ENCODE measurements at places on chromosomes 1 and 21.

- DNase-seq = no peak
These were observed 924 bp downstream of the HMCN1 start for GRCh38 chr1:185734929-185735700.

DNA sequence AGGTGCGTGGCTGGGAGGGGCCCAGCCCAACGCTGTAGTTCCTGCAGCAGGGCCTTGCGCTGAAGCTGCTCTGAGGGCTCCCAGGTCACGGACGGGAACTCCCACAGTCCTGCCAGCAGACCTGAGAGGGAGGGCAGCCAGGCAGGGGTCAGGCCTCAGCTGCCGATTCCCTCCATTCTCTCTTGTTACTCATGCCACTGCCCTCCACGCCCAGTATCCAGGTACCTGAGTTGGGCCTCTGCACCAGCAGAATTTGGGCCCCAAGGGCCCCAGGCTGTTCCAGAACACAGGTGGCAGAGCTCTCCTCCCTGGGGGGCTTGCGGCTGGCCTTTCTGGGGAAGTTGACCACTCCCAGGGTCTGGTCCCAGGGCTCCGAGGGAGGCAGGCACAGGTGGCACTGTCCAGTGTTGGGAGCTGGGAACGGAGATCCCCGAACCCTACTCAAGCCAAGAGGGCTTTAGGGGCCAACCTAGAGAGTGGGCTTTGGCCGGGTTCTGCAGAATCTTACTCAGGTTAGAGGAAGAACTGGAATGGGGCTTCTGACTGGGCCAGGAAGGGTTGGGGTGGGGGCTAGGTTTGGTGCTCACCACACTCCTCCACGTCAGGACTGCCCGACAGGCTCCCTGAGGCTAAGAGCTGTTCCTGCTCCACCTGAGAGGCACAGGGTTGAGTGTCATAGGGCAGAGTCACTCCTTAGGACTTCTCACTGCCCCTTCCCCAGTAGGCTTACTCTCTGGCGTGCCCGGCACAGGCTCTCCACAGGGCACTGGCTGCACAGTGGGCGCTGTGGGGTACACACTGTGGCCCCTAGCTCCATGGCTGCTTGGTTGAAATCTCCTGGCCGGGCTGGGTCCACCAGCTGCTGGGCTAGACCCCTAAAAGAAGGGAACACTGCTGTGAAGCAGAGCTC is 5.0 kb downstream of the HPDL start:
- no peak for DNase-seq

- no peak for DNase-seq
These were observed 521.6 kb downstream of the PLPP3 start for GRCh38 chr1:56057466-56058405.

DNA sequence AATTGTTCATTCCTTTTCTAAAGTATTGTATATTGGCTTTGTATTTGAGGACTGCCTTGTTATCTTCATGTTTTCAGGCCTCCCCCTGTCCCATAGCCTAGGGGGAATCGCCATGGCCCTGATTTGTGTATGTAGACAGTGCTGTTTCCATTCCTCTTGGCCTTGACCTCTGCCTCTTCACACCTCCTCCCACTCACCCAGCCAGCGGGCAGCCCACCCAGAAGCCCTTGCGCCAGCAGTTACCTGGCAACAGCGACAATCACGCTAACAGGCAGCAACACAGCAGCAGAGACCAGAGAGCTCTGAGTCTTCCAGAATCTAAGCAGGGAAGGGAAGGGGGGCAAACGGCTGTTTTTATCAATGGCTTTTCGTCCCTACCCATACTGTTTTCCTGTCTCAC is 50.0 kb upstream of the NPL start:
- no peak for DNase-seq

DNA sequence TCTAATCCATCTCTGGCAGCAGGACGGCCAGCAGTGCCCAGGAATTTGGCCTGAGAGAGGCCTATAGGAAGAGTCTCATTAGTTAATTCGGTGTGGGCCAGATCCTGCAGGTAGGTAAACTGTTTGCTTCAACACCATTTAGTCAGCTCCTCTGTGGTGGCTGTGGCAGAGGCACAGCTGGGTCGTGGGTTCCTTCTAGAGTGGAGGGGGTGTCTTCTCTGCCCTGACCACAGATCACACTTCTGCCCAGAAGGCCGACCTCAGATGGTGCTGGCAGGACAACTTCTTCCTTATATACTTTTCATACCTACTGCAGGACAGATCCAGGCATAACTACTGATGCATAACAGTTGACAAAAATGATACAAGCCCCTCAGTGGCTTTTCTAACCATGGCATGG is 281.4 kb downstream of the RPS6KC1 start:
- DNase-seq = no peak

DNA sequence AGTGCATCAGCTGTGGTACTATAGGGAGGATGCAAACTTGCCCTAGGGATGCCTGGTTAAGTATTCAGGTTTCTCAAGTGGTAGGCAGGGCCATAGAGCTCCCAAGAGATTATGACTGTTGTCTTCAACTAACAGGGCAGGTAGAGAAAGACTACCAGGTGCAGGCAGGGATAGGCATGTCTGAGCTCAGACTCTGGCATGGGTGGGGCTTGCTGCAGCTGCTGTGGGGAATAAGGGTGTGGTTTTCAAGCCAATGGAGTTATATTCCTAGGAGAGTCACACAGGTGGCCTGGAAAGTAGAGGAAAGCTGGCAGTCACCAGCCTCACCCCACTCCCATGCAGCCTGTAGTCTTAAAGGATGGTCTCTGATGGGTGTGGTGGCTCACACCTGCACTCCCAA is 673.4 kb upstream of the ADGRL4 start:
- no peak for DNase-seq

- DNase-seq = no peak
These were observed 29.2 kb downstream of the ZNF281 start for GRCh38 chr1:200380589-200381021.

DNA sequence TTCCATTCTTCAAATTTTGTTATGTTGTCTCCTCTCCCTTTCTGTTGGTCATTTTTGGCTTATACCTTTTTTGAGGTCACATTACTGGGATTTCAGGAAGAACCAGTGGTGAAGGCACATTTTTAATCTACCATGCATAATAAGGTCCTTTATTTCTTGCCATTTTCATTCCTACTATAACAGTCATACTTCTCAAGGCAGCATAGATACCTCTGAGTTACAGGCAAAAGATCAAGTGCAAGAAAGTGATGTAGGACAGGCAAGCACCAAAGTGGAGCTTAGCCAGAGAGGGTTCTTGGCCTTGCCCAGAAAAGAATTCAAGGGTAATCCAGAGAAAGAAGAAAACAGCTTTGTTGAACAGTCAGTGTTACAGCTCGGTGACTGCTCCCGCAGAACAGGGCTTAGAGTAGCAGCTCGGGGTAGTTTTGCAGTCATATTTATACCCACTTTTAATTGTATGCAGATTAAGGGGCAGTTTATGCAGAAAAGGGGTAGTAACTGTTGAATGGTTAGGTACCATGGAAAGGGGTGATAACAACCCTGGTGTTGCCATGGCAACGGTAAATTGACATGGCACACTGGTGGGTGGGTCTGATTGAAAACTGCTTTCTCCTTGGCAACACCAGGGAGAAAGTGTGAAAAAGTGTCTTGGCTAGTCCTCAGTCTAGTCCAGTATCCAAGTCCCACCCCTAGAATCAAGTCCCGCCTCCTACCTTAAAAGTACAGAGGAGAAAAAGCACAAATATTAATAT is 39.6 kb upstream of the DOCK7 start:
- DNase-seq = no peak

GRCh38 chr1:93108335-93108734 is 29.3 kb downstream of the MTF2 start:
- DNase-seq = no peak

- no peak for DNase-seq
These were observed 37.7 kb upstream of the MAP10 start for GRCh38 chr1:232767305-232768074.

GRCh38 chr1:221863635-221864034 is 121.7 kb upstream of the DUSP10 start:
- DNase-seq = no peak

DNA sequence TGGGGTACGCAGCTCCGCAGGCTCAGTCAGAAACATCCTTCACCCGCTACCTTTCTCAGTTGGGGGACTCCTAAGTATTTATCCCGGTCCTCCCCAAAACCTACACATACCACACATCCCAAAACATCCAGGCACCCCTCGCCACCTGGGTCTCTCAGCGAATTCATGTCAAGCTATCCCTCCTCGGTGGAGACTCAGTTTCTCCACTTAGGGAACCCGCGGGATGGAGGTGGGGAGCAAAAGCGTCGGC is 1.3 kb upstream of the ZBTB7B start:
- DNase-seq = no peak

DNA sequence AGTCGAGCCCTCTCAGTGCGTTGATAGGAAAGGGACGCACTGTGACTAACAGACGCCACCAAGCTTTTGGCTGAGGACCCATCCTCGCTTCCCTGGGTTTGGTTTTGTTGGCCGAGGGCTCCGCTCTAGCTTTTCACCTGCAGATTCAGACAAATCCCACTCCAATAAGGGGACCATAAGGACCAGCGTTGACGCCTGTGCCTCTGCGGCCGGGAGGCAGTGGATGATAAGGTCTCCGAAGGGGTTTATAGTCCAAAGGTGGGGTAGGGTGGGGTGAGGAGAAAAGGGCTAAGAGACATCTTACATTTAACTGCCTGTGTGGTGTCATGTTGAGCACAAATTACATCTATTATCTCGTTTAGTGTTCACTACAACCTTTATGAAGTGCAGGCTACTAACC is 760 bp downstream of the PEX14 start:
- no peak for DNase-seq

DNA sequence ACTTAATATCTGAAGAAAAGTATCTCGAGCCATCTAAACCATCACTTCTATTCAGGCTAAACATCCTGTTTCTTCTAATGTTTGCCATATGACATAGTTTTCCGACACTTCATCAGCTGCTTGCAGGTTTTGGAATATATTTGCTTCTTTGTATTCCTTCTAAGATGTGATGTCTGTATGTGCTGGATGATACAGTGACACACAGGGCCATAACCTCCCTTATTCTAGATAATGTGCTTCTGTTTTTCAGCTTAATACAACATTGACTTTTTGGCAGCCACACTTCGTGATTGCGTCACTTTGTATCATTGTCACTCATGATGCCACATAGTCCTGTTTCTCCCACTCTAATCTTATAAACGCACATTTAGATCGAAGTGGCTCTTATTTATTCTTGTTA is 156.3 kb downstream of the CRB1 start:
- DNase-seq = no peak

GRCh38 chr21:34983680-34984086 is 65.4 kb downstream of the RUNX1 start:
- DNase-seq = peak; percentile 40

GRCh38 chr21:41754479-41754891 is 12.4 kb downstream of the RIPK4 start:
- no peak for DNase-seq

DNA sequence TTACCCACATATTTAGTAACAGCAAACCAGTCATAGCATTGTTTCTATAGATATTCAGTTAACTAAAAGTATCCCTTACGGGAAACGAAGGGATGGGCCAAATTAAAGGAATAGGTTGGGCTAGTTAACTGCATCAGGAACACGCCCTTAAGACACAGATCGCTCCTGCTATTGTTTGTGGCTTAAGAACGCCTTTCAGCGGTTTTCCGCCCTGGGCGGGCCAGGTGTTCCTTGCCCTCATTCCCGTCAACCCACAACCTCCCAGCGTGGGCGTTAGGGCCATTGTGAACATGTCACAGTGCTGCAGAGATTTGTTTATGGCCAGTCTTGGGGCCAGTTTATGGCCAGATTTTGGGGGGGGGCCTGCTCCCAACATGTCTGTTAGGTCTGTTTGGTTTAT is 14.7 kb downstream of the TNFRSF18 start:
- no peak for DNase-seq

All from stimulated activated CD4-positive, alpha-beta T cell treated with anti-CD3 and anti-CD28 coated beads, Interleukin-1b, Interleukin-23, amount 100 ng/mL, for 4 hours (primary cell).